ENCODE measurements at places on chromosomes 7 and 10.

GRCh38 chr7:233249-234035, 41.1 kb downstream of the FAM20C start:
- no peak for DNase-seq

DNA sequence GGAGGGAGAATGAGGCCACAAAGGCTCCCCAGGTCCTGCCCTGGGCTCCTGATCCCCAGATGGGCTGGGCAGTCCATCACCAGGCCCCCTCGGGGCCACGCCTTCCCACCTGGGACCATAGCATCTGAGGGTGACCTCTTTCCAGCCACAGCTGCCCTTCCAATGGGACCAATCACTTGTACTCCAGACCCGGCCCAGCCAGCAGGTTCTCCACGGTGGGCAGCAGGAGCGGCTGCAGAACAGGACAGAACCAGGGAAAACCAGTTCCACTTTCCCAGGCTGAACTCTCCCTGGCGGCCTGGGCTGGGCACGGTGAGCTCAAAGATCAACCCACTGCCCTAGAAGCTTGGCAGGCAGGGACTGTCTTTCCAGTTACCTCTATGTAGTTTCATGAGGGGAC, 257.6 kb downstream of the MAD1L1 start:
- no peak for DNase-seq

GRCh38 chr7:1691601-1692514, 21.8 kb downstream of the ELFN1 start:
- DNase-seq: no peak

GRCh38 chr7:110317541-110318265, 773.2 kb upstream of the LRRN3 start:
- DNase-seq: no peak

DNA sequence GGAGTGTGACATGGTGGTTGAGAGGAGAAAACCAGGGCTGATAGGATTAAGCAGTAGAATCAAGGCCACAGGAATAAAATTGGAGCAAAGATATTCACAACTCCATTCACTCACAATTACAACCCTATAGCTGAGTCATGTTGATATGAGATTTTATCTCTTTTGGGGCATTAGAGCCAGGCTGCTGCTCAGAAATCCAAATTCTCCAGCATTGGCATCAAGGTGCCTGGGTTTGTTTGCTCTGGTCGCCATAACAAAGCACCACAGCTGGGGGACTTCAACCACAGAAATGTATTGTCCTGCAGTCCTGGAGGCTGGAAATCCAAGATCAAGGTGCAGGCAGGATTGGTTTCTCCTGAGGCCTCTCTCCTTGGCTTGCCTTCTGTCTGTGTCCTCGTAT, 52.5 kb upstream of the GRB10 start:
- no peak for DNase-seq

DNA sequence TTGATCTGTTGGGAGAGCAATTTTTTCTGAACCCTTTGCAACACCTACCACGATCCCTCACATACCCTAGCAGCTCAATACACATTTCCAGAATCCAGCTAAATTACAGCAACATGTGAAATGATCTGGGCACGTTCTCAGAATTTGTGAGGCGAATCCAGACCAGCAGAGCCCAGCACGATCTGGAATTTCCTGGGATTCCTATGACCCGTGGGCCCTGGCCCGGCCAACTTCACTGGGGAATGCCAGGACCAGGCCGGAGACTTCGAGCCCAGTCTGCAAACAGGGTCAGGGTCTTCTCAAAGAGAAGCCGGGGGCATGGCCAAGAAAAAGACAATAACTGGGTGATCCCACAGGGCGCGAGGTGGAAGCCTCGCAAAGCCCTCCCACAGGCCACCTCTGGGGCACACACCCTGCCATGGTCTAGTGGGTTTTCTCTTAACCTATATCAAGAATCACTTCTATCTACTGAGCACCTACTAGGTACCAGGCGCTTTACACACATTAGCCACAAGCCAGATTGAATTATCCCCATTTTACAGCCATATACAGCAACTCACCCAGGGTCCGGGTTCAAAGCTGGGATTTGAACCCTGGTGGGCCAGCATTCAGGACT, 33.8 kb downstream of the FAM53B start:
- DNase-seq: no peak

- no peak for DNase-seq
These were observed 4.6 kb downstream of the SH2B2 start for GRCh38 chr7:102291056-102291915.

DNA sequence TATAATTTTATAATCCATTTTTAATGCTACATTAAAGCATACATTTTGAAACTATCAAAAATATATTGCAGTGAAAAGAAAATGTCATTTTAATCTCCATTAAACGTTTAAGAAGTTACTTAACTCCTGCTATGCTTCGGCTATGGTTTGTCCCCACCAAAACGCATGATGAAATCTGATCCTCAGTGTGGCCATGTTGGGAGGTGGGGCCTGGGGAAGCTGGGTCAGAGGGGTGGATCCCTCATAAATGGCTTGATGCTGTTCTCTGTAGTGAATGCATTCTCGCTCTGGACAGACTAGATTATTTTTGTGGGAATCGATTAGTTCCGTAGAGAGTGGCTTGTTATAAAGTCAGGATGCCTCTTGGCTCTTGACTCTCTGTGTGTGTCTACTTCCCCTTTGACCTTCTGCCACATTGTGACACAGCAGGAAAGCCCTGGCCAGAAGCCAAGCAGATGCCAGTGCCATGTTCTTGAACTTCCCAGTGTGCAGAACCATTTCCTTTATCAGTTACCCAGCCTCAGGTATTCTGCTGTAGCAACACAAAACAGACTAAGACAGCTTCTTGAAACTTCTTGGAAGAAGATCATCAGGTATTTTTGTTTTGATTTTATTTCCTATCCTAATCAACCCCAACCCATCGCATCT, 77.8 kb downstream of the TCERG1L start:
- no peak for DNase-seq

- DNase-seq: peak; percentile 8
These were observed 661 bp downstream of the HECTD2 start for GRCh38 chr10:91410638-91411371.

- no peak for DNase-seq
These were observed 271.3 kb downstream of the TYW1 start for GRCh38 chr7:67267914-67268313.

DNA sequence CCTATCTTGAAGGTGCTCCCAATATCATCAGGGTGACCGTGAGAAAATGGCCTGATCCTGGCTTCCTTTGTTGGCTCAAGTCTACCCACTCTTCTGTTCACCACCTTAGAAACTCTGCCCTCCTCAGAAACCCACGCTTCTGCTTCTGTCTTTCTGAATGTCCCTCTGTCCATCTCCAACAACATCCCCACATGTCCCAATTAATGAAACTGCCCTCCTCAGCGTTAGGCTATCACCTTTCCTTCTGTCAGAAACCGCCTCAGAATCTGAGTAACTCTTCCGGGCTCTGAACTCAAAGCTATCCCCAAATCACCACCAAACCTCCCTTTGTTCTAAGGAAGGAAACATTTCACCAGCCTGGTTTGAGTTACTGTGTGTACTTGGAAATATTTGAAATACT, 315.8 kb upstream of the ZNF32 start:
- DNase-seq: no peak

DNA sequence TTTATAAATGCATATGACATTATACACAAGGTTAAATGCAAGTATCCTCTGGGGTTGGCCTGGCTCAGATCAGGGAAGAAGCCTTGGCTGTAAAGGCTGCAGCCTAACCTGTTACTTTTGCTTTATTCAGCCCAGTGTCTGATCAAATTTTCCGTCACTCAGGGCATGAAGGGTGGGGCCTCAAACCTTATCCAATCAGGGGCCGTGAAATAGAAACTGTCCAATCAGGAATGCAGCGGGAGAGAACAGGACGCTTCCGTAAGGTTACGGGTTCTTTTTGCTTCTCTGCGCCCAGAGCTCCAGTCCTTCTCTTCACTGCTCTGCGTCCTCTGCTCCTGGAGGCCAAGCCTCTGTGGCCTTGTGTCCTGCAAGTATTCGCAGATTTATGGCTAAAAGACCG, at the start of gene ZNF716:
Gene ZNF716 (plus strand): TSS at position 274 of the 400 bp plus-strand sequence. CDS start 112 bp downstream, at position 386.
- no peak for DNase-seq

GRCh38 chr7:18165166-18165565, 137.5 kb upstream of the PRPS1L1 start:
- no peak for DNase-seq

- peak; percentile 16 for DNase-seq
These were observed 50.3 kb upstream of the SLC29A3 start for GRCh38 chr10:71268758-71269157.

DNA sequence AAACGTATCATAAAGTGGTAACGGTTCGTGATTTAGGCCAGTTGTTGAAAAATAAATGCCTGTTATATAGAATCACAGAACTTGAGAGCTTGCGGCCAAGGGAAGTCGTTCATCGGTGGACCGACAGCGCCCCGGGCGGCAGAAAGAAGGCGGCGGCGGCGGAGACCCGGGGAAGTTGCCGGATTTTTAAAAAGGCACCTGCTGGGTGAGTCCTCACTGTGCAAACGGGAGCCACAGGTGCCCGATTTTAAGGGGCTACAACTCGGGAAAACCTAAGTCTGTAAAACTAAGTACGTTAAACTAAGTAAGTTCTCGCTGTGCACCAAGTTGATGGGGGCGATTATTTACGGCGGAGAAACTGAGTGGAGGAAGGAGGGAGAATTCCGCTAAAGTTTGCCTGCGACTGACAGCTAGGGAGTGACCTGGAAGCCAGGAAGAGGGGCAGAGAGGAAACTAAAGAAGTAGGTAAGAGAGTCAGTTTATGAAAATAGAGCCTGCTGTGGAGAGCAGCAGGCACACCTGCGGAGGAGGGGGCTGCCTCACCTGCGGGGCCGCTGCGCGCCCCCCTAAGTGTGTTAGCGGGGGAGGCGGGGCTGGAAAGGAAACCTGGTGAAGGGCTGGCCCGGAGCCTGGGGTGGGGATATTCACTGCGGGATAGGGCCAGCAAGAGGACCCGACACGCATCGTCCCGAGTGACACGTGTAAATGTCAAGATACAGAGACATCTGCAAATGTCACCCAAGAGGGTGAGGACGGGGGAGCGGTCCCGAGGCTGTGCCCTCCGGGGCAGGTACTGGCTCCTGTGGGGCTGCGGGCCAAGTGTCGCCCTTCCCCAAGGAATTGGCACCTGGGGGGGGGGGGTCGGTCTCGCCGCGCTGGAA, 996 bp downstream of the ADAM12 start:
- DNase-seq: no peak

DNA sequence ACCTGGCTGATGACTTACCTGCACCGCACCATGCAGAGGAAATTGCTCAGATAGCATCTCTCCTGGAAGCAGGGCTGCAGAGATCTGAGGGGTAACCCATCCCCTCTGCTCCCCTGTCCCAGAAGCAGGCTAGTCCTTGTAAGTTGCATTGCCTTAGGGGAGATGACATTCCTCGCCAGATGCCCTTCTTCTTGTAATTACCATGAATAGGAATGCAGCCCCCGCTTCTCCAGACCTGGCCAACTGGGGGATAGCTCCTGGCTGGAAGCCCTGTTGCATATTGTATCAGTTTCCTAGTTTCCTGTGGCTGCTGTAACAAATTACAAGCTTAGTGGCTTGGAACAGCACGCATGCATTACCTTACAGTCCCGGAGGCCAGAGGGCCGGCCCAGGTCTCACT, 47.5 kb upstream of the EN2 start:
- no peak for DNase-seq

- DNase-seq: no peak
These were observed 29.3 kb downstream of the SPAG6 start for GRCh38 chr10:22374489-22375126.

DNA sequence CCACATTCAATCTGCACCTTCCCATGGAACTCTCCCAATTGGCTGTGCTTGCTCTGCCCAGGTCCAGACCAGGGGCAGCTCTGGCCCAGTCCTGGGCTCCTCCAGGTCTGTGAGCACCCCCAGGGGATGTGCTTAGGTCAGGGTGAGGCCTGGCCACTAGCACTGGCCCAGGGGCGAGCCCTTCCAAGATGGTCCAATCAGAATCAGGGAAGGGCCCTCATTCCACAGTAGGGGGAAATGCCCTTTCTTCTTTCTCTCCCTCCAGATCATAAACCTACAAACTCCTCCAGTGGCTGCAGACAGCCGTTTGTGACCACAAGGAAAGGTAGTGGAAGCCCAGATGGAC, 157.0 kb downstream of the PRKAG2 start:
- DNase-seq: no peak

- no peak for DNase-seq
These were observed 111.8 kb downstream of the ANKRD61 start for GRCh38 chr7:6142871-6143380.

DNA sequence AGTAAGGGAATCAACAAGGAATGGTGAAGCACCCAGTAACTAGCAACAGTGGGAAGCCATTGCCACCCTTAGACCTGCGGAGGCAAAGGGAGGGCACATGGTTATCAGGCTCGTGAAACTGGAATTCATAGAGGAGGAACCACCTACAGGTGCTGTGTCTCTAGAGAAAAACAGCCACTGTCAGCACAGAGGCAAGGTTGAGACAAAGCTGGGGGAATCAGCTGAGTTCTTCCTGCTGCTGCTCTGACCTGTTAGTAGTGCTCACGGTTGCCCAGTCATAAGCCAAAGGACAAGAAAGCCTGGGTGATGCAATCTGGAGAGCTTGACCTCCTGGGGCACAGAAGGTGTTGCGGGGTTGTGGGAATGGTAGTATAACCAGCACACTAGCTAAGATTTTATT, 110.1 kb downstream of the TPST1 start:
- DNase-seq: no peak

- DNase-seq: no peak
These were observed 405 bp upstream of the ENTPD1 start for GRCh38 chr10:95755511-95756004.

DNA sequence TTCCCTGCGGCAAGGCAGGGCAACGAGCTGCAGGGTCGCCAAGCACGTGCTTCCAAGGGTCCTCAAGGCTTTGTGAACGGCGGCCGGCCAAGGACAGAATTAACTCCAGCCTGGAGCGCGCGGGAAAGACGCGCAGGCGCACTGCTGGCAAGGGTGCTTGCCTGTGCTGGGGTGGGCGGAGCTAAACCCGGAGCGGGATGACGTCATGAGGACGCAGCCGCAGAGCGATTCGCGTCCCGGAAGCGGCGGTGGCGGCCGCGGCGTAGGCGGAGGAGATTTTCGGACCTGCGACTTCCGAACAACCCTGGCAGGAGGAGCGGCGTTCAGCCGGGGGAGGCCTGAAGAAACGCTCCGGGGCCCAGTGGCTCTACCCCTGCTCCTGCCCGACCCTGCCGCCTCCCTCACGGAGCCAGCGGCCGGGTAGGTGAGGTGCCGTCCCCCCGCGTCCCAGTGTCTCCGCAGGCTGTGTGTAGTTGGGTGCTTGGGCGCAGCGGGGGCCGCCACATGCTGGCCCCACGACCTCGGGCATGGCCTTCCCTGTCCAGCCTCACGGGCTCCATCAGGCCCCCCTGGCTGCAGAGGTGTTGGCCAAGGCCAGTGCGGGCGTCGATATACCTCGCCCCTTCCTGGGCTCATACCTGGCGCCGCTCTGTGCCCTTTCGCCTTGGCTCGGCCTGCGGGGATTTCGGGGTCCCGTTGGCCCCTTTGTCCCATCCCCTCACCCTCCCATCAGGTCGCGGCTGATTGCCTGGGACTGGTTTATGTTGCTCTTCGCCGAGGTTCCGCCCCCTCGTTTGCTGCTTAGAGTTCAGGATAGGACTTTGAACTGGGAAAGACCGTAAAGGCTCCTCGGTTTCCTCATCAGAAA, at the start of gene ZFYVE27:
Gene ZFYVE27 (plus strand): TSS at position 227 of the 868 bp plus-strand sequence. CDS start 1,350 bp downstream, outside the sequence.
- peak; percentile 26 for DNase-seq

- DNase-seq: no peak
These were observed 563.0 kb upstream of the SEMA3D start for GRCh38 chr7:85749696-85750453.

Data from cerebellar nuclear complex (tissue), 1 donor.